ENCODE measurements at places on chromosomes 7 and 10.

GRCh38 chr7:99539213-99539811, 12.6 kb downstream of the FAM200A start:
- no peak for DNase-seq

DNA sequence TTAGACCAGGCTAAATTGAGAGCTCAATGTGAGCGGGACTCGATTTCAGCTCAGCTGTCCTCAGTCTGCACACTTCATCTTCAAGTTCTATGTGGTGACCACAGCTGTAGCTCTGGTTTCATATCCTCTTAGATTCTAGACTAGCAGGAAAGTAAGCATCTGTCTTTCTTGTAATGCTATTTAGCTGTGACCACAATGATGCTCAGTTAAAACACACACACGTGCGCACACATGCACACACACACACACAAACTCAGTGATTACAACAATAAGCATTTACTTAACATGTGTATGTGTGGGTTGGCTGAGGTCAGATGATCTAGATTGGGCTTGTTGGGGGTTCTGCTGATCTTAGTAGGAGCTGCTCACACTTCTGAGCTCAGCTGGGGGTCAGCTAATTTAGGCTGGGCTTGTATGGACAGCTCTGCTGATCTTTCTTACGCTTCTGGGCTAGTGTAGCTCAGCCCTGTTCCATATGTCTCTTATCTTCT, 82.5 kb downstream of the ZNF365 start:
- no peak for DNase-seq

GRCh38 chr7:13990319-13990983, 985 bp upstream of the ETV1 start:
- DNase-seq = no peak

DNA sequence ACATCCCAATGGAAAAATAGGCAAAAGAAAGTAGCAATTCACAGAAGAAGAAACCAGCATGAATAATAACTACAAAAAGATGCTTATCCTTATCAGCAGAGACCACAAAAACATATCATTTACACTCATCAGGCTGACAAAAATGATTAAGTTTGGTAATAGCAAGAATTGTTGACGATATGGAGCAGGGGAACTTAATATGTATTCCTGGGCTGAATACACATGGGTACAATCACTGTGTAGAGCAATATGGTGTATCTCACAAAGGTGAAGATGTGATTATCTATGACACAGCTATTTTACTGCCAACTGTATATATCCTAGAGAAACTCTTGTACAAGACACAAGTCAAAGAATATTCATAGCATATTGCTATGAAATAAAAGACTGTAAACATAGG, 141.8 kb upstream of the NOBOX start:
- no peak for DNase-seq

DNA sequence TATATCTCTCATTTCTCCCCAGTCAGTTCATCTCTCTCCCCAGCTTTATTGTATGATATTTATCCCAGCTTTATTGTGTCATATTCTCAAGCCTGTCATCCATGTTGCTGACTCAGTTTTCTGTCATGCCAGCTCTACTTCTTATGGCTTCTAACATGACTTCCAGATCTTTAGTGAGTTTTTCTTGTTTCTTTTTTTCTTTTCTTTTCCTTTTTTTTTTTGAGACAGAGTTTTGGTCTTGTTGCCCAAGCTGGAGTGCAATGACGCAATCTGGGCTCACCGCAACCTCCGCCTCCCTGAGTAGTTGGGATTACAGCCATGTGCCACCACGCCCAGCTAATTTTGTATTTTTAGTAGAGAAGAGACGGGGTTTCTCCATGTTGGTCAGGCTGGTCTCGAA, 28.7 kb upstream of the CALU start:
- DNase-seq = no peak

DNA sequence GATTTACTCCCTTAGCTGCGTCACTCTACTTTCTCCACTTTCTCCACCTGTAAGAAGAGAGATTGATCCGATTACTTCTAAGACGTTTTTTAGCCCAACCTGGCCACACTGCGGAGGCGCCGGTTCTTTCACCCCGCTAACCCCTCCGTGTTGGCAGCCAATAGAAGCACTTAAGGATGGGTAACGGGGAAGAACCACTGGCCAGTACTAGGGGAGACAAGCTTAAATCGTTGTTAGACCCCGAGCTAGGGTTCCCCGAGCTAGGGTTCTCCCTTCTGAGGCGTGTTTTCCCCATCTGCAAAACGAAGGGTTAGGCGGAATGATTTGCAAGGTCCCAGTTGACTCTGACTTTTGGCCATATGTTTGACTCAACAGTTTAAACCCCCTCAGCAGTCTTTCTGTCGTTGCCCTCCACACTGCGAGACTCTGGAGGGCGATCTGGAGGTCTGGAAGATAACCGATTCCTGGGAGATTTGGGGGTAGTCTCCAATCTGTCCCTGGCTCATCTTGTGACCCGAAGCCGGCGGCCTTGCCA, 644 bp downstream of the UMAD1 start:
- no peak for DNase-seq

- DNase-seq = no peak
Measured at GRCh38 chr10:97153270-97153850, 32.4 kb downstream of the SLIT1 start.

- DNase-seq = no peak
Measured at GRCh38 chr7:75988568-75989499, 5.6 kb downstream of the TMEM120A start.

DNA sequence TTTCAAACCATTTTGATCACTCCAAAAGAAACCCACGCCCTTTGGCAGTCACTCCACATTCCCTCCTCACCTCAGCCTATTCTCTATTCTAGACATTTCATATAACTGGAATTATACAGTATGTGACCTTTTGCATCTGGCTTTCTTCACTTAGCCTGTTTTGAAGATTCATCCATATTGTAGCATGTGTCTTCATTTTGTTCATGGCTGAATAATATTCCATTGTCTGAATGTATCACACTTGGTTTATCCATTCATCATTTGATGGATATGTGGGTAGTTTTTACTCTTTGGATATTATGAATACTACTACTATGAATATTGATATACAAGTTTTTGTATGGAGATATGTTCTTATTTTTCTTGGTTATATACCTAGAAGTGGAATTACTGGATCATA, 3.5 kb upstream of the OTUD1 start:
- no peak for DNase-seq

- DNase-seq = no peak
Measured at GRCh38 chr10:63416376-63416775, 49.4 kb downstream of the JMJD1C start.

GRCh38 chr7:80047856-80048459, 86.7 kb upstream of the GNAI1 start:
- DNase-seq = no peak

DNA sequence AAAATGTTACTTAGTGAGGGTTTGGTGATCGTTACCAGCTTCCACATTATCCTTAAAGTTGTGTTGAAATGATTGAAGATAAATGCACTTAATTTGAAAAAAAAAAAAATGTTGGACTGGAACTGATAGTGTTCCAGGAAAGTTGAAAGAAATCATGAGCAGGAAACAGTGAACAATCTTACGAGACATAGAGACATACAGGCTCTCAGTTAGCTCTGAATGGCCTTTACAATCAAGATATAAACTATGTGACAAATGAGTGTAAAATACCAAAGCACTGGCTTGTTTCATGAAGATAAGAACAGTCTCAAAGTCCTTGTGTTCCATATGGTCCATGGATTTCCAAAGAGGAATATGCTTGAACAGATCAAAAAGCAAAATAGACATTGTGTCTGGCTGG, 430.1 kb upstream of the ETV1 start:
- no peak for DNase-seq

GRCh38 chr7:138091032-138091431, 14.8 kb downstream of the AKR1D1 start:
- DNase-seq = no peak

- DNase-seq = no peak
Measured at GRCh38 chr7:95473276-95473985, 12.3 kb upstream of the ASB4 start.

GRCh38 chr10:107423903-107424302, 259.4 kb upstream of the SORCS1 start:
- no peak for DNase-seq

GRCh38 chr7:13910805-13911551, 78.5 kb downstream of the ETV1 start:
- no peak for DNase-seq

GRCh38 chr10:117736655-117737054, 194.1 kb downstream of the EMX2 start:
- DNase-seq = no peak

DNA sequence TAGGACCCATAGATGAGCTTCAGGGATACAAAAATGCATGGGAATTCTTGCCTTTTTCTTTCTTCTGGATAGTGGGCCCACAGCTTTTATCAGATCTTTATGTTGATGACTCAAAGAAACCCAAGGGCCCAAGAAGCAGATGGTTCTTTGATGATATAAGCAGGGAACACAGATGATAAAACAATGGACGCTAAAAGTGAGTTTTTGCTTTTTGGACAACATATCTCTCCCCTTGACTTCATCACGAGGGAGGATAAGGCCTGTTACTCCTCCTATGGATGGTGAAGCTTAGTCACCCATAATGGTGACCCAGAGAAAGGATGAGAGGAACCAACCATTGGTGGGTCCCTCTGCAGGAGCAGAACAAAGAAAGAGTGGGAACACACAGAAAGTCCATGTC, 6.5 kb upstream of the OGA start:
- DNase-seq = no peak

- no peak for DNase-seq
Measured at GRCh38 chr7:96233084-96233483, 88.8 kb downstream of the SLC25A13 start.

DNA sequence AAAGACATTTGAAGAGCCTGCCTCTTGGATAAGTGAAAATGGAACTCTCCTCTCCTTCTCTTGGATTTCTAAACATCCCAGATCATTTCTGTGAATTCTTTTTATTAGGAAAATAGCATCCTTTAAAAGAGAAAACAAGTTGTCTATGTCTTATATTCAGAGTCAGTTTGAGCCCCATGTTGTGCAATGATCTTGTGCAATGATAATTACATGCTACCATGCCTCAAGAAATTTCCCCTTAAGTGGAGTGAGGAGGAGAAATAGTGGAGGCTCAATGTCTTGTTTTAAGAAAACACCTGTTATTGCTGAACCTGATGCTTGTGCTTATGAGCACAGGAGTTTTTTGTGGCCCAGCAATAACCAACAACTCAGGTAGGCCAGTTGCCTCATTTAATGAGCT, 103.6 kb downstream of the NPSR1 start:
- DNase-seq = no peak

DNA sequence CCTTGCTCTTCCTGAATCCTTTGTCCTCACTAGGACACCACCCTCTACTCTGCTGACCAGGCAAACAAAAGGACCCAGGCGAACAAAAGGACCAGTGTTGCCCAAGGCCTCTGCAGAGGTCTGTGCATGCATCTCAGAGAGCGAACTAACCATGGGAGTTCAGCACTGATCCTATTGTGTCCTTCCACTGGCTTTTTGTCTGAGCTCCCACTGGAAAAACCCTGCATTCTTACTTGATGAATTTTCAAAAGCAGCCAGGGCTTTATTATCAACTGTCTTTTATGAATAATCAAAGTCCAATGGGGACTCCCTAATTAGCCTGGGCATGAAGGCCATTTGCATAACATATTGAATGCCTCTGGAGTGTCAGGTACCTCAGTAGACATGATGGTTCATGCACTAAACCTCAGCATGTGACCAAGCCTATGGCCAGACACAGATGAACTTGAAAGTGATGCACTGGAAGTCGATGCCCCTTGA, 140.6 kb downstream of the KCNMA1 start:
- DNase-seq = no peak

GRCh38 chr7:141646826-141647480, 55.0 kb downstream of the DENND11 start:
- no peak for DNase-seq

DNA sequence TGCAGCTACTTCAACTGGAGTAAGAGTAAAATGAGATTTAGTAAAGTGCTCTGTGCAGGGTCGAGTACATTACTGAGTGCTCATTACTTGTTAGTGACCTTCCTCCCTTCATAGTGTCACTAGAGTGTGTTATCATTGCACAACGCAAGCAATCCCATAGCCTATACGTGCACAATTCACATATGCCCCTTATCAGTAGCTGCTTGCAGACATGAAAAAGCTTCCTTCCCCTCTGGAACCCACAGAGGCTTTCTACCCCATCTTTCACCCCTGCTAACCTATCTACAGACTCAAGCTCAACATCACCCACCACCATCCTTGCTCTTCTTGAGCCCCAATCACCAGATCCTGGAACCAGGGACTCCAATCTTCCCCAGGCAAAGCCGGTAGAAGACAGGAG, 59.3 kb downstream of the C7orf25 start:
- DNase-seq = no peak

GRCh38 chr7:121557034-121557892, 161.2 kb upstream of the FAM3C start:
- DNase-seq = no peak

DNA sequence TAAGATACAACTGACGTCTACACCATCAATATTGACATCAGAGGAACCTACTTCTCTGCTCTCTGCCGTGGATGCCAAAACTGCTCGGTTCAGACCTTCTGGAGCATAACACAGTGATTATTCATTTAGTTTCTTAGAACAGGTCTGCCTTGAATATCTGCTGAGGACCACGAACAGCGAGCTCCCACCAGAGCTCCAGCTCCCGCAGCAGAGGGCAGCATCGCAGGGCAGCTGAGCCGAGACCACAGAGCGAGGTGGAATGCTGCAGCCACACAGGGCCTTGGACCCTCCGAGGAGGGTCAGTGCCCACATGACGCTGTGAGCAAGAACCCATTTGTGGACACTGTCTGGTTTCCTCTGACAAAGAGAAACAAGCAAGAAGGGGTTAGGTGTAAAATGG, 6.8 kb downstream of the VIPR2 start:
- no peak for DNase-seq

- DNase-seq = peak; percentile 98
Measured at GRCh38 chr7:12715372-12716133, 28.1 kb downstream of the ARL4A start.

GRCh38 chr10:15725603-15726002, 5.9 kb upstream of the ITGA8 start:
- DNase-seq = no peak

- DNase-seq = no peak
Measured at GRCh38 chr7:117830422-117830954, 42.8 kb downstream of the CTTNBP2 start.

DNA sequence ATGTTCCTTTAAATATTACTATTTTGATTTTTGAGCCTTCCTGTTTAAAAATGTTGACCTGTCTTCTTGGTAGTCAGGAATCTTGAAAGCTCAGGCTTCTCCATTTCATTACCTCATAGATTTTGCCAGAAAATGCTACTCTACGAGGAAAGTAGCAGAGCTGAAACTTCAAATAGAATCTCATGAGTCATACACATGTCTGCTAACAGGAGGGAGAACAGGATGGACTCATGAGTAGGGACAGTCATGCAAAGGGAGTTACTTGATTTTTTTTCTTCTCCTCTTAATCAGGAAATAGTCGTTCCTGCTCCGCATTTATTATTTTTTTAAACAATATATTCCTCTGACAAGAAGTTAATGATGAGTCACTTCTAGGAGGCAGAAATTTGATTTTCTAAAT, 37.0 kb upstream of the MINDY3 start:
- peak; percentile 53 for DNase-seq

Data from non-pigmented ciliary epithelial cell (primary cell).